Esophagus squamous epithelium (tissue), 5 donors: ENCODE measurements at places on chromosomes 12 and 14.

DNA sequence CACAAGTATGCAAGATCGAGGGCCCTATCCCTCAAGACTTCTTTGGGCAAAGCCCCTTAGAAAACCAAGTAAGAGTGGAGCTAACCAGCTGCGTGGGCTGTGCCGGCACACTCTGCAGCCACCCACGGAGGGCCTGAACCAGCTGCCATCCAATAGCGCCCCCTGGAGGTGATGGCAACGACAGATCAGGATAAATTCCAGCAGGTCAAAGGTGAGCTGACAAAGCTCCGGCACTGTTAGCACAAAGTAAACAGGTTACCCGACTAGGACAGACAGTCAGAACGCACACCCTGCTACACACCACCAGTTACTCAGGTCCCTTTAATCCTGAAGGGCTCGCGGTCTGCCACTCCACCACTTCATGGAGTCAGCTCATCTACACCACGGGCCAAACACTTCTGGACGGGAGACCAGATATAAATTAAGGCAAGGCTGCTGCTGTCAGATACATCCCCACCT lies 4.9 kb downstream of the ZBTB39 start:
- DNase-seq = no peak

DNA sequence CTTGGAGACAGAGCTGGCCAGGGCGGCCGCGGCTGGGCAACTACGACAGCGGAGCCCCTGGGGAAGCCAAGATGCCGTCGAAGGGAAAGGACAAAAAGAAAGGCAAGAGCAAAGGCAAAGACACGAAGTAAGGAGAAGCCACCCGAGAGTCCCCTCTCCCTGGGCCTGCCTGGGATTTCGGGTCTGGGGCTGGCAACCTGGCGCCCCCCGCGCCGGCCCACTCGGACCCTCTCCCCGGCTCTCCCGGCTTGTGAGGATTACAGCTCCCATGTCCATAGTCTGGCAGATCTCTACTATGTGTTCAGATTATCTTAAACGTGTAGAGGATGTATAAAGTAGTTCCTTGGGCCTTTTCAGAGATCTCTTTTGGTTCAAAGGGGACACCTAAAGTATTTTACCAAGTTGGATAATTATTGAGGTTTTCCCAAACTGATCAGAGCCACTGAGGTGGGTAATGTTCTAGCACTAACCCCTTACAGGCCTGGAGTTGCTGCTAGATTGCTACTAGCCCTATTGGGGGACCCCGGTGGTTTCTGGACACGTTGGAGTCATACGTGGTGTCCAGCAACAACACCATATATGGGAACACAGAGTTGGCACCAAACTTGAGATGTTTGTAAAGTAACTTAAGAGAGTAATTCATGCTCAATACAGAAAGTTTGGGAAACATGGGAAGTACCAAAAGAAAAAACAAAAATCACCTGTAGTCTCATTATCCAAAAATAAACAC lies 424 bp downstream of the BBOF1 start:
- DNase-seq = no peak

DNA sequence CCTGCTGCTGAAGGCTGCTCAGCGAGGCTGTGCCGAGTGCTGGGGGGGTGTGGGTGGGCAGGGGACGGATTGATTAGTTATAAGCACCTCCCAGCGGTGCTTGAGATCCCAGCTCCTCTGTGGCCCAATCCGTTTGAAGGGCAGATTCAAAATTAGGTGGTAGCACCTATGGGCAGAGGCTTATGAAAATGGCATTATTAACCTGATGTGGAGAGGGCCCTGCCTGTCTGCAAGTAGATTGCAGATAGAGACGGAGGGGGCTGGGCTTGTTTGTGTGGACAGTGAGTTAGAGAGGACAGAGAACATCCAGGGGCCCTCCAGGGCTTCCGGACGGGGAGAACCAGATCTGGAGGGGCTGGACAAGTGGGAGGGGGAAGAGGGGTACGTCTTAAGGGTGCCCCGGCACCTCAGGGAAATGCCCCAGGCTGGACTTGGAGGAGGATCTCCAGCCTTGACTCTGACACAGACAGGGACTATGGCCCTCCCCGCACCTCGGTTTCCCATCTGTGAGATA lies at the start of gene RTL1:
RTL1 (minus strand) TSS at position 51 of the 514 bp plus-strand sequence. CDS start 18,934 bp downstream, outside the sequence.
- no peak for DNase-seq

GRCh38 chr12:92412856-92413255 lies 267.2 kb upstream of the BTG1 start:
- no peak for DNase-seq

GRCh38 chr12:121515615-121516014 lies 65.2 kb downstream of the KDM2B start:
- no peak for DNase-seq

DNA sequence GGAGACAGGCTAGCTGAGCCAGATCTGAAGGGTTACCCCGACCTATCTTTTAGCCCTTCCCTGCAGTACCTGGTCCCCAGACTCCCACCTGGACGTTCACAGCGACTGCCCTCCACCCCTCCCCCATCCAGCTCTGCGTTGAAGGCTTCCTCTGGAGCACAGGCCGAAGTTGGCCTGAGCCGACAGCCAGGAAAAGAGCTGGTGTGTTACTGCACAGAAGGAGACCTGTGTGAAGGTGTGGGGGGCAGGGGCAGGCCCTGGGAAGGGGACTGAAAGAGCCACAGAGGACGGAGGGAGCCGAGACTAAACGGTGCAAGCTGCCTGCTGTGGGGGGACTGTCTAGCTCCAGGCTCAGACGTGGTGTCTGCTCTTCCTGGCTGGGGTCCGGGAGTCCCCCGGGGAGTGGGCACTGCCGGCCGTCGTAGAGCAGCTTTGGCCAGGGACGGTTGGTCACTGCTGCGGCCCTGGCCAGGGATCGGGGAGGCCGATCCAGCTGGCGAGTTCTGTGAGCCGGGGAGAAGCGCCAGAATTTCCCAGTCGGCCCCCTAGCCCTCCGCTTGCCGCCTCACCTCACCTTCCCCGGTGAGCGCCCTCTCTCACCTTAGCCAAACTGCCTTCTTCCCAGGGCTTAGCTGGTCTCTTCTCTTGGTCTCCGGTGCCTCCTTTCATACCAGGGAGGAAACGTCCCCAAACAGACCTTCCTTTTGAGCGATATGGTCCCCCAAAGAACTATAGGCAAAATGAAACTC lies 899 bp upstream of the COL2A1 start:
- no peak for DNase-seq

GRCh38 chr12:120887253-120888043 lies 16.7 kb downstream of the SPPL3 start:
- no peak for DNase-seq
